ENCODE measurements at places on chromosomes 2 and 18.
A peak's percentile ranks its signal among the peaks of the same experiment; 100 is the strongest.

- DNase-seq: no peak
These were observed 47.6 kb upstream of the HAAO start for GRCh38 chr2:42839809-42840501.

- DNase-seq: no peak
These were observed 13.5 kb downstream of the CCL20 start for GRCh38 chr2:227827143-227827542.

DNA sequence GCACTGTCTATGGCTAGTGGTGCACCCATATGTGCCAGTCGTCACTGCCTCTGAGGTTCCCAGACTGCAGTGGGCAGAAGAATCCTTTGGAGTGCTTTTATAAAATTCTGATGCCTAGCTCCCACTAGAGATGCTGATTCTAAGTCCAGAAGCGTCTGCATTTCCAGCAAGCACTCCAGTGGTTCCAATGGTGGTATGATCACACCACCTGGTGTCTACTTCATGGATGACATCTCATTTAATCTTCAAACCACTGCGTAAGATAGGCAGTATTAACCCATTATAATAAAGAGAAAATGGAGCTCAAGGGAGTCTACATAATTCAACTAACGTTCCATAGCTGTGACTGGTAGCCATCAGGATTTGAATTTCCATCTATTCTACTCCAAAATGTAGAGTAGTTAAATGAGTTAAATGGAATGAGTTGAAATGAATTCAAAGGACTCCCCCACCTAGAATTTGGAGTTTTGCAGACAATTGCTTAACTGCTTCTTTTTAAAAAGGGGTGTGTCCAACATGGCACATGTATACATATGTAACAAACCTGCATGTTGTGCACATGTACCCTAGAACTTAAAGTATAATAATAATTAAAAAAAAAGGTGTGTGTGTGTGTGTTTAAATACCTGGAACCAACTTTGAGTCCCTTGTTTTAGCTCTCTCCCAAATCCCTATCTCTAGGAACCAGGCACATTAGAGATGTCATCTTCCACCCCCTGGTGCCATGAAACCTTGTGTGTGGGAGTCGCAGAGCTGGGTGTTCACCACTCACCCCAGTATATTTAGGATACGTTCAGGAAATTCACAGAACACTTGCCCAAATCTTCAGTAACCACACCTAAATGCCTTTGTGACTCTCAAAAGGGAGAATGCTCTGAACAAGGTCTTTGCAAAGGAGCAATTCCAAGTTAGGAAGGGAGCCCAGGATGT, 14.1 kb downstream of the LAMA3 start:
- no peak for DNase-seq

DNA sequence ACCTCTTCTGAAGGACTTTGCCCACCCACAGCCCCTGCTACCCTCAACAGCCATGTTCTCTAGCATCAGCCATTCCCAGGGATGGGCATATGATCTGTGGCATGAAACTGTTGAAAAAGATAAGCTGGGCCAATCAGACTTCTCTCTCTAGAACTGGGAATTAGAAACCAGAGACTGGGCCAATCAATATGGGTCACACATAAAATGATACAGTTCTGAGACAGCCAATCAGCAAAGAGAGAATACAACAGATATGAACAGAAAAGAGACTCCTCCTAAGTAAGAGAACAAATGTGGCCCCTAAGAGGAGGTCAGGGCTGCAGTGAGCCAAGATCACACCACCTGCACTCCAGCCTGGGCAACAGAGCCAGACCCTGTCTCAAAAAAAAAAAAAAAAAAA, 2.1 kb downstream of the KIDINS220 start:
- DNase-seq: no peak

DNA sequence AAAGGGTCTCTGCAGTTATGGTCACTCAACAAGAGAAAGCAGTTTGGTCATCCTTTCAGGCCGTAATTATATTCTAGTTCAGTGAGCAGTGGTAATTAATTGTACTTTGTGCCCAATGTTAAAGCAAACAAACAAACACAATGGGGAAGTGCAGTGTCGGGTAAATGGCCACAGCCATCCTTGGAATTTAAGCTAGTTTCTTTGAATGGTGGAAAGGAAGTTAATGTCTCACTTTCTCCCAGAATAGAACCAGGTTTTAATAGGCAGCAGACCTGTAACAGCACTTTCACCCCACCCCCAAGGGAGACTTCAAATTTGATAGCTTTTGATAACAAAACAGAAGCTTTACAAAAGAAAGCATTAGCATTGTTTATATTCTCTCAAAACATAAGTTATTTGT, 20.0 kb upstream of the ITGAV start:
- no peak for DNase-seq

DNA sequence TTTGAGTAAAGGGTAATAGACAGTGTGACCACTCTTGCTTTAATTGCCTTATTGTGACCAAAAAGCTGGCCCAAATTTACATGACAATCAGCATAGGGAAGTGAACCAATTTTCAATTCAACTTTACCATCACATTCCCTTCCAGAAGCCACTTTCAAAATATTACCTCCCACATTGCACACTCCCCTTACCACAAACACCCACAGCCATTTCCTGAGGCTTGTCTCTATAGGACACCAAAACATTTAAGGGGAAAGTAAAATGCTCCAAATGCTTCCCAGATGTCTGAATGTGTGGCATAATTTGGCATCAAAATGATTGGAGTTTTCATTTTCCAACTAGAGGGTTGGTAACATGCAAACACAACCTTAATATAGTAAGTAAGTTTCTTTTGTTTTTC, 616.1 kb downstream of the SLC4A3 start:
- DNase-seq: peak; percentile 84

DNA sequence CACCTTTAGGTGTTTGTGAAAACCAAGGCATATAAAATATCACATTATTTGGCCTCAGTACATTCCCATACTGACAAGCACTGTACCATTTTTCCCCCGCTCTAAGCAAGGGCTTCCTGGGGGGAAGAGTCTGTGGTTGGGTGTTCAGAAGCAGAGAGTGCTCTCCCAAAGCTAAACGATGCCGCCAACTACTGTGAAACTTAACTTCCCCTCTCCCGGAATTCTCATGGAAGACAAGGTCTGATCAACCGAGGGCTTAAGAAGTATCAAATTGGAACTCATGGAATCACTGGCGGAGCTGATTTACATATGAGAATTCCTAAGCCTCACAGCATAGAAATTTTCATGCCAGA, 433 bp upstream of the MFF start:
- DNase-seq: no peak

GRCh38 chr2:171409436-171409971, 24.3 kb downstream of the METTL8 start:
- DNase-seq: no peak

Measured in SK-N-MC (cell line).